ENCODE measurements at places on chromosomes 12 and 14. TPM values are rescaled to one million over a fixed set of nuclear protein-coding genes. Genes with fewer than 3 reads are reported as not detected.

OR6J1 gene
- total RNA-seq = not detected

BATF gene
- total RNA-seq = 0.26 TPM

DNAH10 gene
- total RNA-seq = 0.46 TPM

NPAS3 gene
- 0.76 TPM for total RNA-seq

MEG3 gene
- total RNA-seq = 396 TPM

SPATS2 gene
- 29.9 TPM for total RNA-seq

ABCC9 gene
- total RNA-seq = 46.0 TPM

CLEC2A gene
- total RNA-seq = not detected

GPR135 gene
- total RNA-seq = 4.9 TPM

RIMBP2 gene
- total RNA-seq = not detected

DEGS2 gene
- total RNA-seq = 0.26 TPM

PRB2 gene
- not detected for total RNA-seq

DTX3 gene
- 24.3 TPM for total RNA-seq

ANO4 gene
- total RNA-seq = 0.26 TPM
